RPMI8226 (cell line): ENCODE measurements at places on chromosomes 4 and X.

- no peak for DNase-seq
Observed at GRCh38 chr4:80990851-80991250, 39.7 kb upstream of the BMP3 start.

GRCh38 chrX:1686642-1687041 is 71.8 kb downstream of the ASMT start:
- no peak for DNase-seq

GRCh38 chr4:46947541-46947940 is 38.5 kb upstream of the COX7B2 start:
- no peak for DNase-seq

GRCh38 chr4:24417206-24417605 is 167.1 kb downstream of the DHX15 start:
- DNase-seq, result no peak

DNA sequence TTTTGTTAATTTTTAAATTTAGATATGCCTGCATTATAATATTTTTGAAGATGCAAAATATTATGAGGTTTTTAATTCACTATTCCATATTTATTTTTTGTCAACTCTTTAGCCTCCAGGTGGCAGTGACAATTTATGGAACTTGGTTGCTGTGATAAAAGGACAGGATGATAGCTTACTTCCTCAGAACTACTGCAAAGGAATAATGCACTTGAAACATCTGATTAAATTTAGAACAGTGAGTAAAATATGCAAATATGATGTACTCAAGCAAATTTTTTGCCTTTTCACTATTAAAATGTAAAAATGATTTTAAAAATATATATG is 45.1 kb downstream of the SPATA4 start:
- no peak for DNase-seq
